ENCODE measurements at places on chromosomes 1 and 21.

- no peak for DNase-seq
Observed at GRCh38 chr21:45458281-45459170, 53.6 kb downstream of the COL18A1 start.

GRCh38 chr21:19999369-20000272 lies 998.6 kb upstream of the NCAM2 start:
- DNase-seq = no peak

GRCh38 chr21:42793774-42794173 lies 85.6 kb downstream of the WDR4 start:
- no peak for DNase-seq

- DNase-seq = no peak
Observed at GRCh38 chr1:17348593-17349234, 23.3 kb upstream of the PADI6 start.

GRCh38 chr1:110153407-110153950 lies 3.2 kb downstream of the SLC6A17 start:
- no peak for DNase-seq

GRCh38 chr1:46747683-46748288 lies 28.9 kb upstream of the EFCAB14 start:
- DNase-seq = peak; percentile 2

GRCh38 chr1:226838456-226838855 lies 32.0 kb upstream of the PSEN2 start:
- no peak for DNase-seq

DNA sequence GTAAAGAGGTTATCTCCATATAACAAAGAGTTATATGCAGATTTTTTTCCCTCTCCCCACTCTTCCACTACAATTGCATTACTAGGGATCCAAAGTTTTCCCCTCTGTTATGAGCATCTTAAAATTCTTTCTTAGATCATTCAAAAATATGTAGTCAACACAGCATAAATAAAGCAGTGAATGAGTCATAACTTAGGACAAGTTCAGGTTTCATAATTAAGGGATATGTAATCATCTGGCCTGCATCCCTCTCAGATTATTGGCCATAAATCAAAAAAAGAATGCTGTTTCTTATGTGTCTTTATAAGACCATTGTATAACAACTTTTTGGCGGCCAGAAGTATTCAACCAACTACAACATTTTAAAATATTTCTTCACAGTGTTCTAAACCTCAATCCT lies 1526.1 kb downstream of the KCNT2 start:
- DNase-seq = no peak

GRCh38 chr1:5448486-5448885 lies 543.7 kb downstream of the NPHP4 start:
- DNase-seq = no peak
